ENCODE measurements at places on chromosomes 4 and X. TPM values are rescaled to one million over a fixed set of nuclear protein-coding genes. Genes with fewer than 3 reads are reported as not detected.

Gene GAGE1
- not detected for total RNA-seq

Gene ATP1B4
- total RNA-seq, result not detected

Gene NAA15
- total RNA-seq, result 44.8 TPM

Gene MAGEB17
- total RNA-seq, result not detected

Gene GAGE12E
- not detected for total RNA-seq

Gene CT47B1
- not detected for total RNA-seq

Gene FAT4
- not detected for total RNA-seq

Gene ADH7
- total RNA-seq, result not detected

Gene THAP6
- total RNA-seq, result 17.8 TPM

Gene TADA2B
- total RNA-seq, result 25.5 TPM

Gene CLIC2
- 0.79 TPM for total RNA-seq

Gene TMPRSS11A
- total RNA-seq, result not detected

DNA sequence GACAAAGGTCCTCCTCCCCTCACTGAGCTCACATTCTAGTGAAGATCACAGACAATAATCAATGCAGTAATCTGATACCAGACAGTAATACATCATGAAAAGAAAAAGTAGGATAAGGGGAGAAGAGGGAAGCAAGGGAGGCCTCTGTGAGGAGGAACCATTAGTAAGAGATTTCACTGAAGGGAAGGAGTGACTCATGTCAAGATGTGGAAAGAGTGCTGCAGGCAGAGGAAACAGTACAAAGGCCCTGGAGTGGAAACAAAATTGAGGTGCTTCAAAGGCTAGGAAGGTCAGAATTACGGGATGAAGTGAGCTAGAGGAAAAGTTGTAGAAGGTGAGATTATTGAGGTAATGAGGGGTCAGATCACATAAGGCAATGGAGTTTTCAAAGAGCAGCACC lies 38.1 kb downstream of the LAMTOR3 start:
- DNase-seq, result peak; percentile 30

DNA sequence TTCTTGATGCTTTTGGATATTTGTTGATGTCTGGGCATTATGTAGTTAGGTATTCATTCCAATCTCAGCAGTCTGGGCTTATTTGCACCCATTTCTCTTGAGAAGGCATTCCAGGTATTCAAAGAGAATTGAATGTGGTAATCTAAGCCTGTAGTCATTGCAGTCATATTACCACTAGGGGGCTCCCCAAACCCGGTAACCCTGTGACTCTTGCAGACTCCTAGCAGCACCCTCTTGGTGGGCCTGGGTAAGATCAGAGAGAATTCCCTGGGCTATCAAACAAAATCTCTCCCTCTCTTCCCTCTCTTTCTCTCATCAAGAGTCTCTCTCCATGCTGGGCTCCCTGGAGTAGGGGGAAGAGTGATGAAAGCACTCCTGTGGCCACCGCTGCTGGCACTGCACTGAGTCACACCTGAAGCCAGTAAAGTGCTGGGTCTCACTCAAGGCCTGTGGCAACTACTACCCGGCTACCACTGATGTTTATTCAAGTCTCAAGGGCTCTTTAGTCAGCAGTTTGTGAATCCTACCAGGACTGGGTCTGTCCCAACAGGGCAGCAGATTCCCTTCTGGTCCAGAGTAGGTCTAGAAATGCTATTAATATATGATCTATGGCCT lies 187.7 kb upstream of the NUDT10 start:
- peak; percentile 44 for DNase-seq

DNA sequence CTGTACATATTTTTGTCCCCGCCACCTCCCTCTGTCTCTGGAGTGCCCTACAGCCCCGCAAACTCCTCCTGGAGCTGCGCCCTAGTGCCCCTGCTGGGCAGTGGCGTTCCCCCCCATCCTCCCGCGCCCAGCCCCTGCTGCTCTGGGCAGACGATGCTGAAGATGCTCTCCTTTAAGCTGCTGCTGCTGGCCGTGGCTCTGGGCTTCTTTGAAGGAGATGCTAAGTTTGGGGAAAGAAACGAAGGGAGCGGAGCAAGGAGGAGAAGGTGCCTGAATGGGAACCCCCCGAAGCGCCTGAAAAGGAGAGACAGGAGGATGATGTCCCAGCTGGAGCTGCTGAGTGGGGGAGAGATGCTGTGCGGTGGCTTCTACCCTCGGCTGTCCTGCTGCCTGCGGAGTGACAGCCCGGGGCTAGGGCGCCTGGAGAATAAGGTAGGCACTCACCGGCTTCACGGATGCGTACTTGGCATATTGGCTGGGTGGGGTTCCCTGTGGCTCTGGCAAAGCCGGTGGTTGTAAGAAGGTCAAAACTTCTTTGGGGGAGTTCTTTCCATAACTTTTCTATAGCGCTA lies 653 bp downstream of the HHIP start:
- DNase-seq, result no peak

- no peak for DNase-seq
Measured at GRCh38 chrX:68832101-68832416, 3.2 kb downstream of the EFNB1 start.

DNA sequence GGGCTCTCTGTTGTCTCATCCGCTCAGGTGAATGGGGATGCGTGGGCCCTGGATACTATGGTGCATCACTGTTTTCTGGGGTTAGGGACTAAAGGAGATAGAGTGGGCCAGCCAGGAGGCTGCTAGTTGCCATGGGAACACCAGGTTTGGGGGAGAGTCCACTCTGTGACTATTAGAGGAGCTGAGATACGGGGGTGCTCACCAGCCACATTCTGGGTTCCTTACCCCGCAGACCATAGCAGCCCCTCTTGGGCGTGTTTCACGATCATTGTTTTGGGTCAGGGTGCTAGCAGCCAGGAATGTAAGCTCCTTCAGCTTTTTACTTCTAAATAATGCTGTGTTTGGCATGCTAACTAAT lies 4.6 kb downstream of the EFNB1 start:
- no peak for DNase-seq

- no peak for DNase-seq
Measured at GRCh38 chr4:187687697-187688096, 307.9 kb upstream of the ZFP42 start.

- DNase-seq, result peak; percentile 30
Measured at GRCh38 chrX:132292793-132293192, 73.5 kb upstream of the RAP2C start.

GRCh38 chr4:54781756-54782155 lies 124.0 kb downstream of the KIT start:
- no peak for DNase-seq

DNA sequence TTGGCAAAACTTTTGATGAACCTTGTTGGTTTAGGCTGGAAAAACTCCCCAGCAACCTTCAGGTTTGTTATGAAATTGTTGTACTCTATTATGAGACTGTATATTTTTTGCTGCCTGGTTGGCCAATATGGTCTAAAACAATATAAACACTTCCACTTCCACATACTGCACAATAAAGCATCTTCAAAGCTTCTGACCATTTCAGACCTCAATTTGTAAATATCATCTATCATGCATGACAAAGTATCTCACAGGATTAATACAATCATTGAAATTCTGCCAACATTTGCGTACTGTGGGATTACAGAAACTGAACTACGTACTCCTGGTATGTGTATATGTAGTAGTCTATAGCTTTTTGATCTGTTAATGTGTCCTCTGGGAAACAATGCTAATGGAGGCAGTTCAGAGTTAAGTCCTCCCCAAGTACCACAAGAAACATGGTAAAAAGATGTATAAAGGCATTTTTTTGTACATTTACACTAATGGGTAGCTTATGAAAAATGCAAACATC lies 40.4 kb downstream of the GPC4 start:
- DNase-seq, result no peak

DNA sequence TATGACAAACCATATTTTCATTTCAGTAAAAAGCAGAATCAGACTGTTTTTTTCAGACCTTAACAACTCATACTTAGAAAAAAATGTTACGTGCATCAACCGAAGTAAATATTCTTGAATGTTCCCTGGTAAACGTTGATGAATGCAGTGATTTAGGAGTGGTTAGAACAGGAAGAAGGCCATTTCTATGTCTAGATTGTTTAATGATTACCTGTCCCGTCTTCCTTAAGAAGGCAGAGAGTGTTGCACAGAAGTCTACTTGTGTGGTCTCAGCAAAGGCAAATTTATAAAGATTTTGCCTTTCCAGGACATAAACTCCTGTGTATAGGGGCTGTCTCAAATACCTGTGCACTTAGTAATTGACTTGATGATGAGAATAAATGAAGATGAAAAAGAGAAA lies 134.5 kb downstream of the MGST2 start:
- DNase-seq, result no peak

- DNase-seq, result no peak
Measured at GRCh38 chr4:15690020-15690809, 8.6 kb downstream of the FAM200B start.

- no peak for DNase-seq
Measured at GRCh38 chr4:150782311-150782710, 200.4 kb downstream of the MAB21L2 start.

DNA sequence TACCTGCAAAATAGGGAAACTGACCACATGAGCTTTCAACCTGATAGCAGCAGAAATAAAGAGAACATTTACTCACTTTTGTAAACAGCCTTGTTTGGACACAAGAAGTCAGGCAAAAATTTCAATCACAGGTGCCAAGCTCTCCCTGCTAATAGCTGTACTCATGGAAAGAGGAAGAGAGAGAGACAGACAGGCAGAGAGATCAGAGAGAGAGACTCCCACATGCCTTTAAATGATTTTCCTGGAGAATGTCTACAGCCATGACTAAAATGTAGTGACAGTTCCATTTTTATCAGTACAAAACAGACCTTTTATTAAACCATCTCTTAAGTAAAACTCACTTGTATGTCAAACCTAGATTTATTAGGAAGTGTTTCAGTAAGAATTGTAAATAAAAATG lies 752.9 kb downstream of the TRAM1L1 start:
- no peak for DNase-seq

DNA sequence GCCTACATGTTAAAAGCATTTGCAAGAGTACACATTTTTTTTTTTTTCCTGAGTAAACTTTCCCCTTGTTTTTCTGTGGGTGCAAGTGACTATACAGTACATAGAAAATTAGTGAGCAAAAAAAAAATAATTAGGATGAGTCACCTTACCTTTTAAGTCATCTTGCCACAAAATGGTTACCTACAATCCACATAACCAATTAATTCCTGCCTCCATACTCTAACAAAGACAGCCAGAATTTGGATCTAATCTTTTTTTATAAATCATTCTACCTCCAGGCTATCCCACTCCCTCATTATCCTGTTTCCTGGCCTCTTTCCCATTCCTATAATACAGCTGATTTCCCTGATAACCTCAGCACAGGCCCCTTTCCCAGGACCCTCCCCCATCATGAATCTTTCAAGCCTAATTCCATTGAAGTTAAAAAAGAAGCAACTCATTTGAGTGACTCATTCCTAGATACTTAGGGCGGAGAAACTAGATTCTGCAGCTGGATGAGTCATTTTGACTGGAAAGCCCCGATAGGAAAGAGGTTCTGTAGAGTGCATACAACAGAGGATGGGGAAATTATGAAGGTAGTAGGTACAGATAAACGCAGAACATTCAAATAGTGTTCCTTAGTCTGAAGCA lies 128.2 kb downstream of the C4orf51 start:
- peak; percentile 30 for DNase-seq

DNA sequence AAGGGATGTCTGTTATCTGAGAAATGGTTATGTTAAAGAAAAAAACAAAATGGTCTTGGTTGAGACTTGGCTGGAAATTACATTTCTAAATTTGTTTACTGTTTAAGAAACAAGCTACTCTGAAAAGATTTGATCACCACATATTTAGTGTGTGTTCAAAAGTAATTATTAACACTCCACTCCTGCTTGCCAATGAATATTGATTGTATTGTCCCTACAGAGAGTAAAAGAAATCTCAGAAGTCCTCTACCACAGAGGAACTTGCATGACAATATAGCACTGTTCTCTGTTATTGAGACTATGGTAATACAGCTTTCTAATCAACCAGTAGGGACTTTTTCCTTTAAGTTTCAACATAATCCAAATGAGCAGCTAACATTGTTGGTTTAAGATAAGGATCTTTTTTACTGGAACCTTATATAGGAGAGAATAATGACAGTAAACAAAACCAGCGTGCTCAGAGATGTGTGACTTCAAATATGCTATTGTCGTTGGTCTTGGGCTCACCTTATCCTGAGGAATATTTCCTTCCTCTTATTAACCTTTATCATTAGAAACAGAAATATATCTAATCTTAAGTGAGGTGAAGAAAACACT lies 47.6 kb downstream of the CXCL13 start:
- no peak for DNase-seq

GRCh38 chr4:90546114-90546513 lies 418.9 kb downstream of the CCSER1 start:
- DNase-seq, result no peak

DNA sequence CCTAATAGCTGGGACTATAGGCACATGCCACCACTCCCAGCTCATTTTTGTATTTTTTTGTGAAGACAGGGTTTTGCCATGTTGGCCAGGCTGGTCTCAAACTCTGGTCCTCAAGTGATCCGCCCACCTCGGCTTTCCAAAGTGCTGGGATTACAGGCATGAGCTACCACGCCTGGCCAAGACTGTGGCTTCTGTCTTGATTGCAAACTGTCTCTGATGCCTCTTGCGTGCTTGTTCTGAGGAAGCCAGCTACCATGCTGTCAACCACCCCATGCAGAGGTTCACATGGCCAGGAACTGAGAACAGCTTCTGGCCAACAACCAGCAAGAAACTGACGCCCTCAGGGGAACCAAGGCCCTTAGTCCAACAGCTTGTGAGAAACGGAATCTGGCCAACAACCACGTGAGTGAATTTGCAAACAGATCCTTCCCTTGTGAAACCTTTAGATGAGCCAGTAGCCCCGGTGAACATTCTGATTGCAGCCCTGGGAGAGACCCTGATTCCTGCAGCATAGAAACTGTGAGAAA lies 71.2 kb downstream of the SUPT20HL2 start:
- no peak for DNase-seq

- DNase-seq, result no peak
Measured at GRCh38 chr4:164924670-164925238, 47.8 kb downstream of the APELA start.

DNA sequence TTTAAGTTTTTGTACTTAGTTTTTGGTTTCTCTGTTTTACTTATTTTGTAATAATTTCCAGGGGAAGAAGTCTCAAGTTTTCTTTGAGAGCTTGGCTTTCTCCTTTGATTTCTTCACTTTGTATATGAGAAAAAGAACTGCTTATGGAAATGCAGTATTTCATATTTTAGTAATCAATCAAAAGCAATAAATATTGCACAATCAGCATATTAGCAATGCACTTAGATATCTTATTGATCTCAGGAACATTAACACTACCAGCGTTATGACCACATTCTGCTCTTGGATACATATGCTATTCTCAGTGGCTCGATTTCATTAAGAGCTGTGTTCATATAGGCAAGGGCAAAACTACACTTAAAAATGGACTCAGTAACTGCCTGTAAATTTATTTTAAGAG lies 381.0 kb upstream of the DMD start:
- DNase-seq, result no peak

- DNase-seq, result no peak
Measured at GRCh38 chr4:41065434-41066006, 148.8 kb downstream of the APBB2 start.

DNA sequence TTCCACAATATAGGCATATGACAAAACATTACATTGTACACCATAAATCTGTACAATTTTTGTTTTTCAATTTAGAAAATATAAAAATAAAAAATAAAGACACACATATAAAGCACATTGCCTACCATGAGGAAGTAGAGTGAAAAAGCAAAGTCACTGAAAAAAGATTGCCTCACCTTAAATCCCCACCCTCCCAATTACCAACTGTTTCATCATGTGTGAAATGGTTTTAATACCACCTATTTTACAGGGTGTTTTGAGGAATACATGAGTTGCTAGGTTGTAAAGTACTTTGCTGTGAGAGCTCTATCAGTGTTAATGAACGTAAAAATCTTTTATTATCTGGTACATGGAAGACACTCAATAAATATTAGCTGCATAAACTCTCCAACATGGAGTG lies 373.6 kb upstream of the NDST3 start:
- no peak for DNase-seq

Data from activated CD4-positive, alpha-beta T cell treated with anti-CD3 and anti-CD28 coated beads, Interleukin-2, amount 10 ng/mL, durations not matched to agents 7 days and 5 days (primary cell).